ENCODE measurements at places on chromosomes 2 and 18.

DNA sequence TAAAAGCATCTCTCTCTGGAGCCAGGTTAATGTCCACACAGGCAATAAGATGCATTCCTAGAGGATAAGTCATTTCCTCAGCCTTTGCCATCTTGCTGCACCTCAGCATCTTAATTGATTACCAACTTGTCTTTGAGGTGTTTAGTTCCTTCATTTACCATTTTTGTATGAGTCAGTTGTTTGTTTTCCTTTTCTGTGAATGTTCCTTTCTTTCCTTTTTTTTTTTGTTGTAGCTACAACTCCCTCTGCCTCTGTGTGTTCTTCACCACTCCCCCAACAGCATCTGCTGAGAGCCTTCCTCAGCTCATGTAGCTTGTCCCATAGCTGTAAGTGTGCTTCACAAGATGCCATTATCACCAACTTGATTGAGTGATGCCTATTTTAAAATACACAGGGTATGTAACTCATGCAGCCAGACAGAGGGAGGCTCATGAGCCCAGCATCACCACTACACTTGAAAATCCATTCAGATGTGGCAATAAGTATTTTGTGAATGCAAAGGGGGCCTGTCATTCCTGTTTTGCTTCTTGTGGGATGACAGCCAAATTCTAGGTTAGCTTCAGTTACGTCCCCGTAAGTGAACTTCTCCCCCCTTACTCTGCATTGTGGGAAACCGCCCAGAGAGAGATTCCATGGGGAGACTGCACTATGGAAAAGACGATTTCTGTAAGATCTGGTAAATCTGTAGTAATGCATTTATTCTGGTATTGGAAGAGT, 315.9 kb upstream of the ZEB2 start:
- DNase-seq = no peak

GRCh38 chr18:44686156-44686555, 5.5 kb downstream of the SETBP1 start:
- no peak for DNase-seq

DNA sequence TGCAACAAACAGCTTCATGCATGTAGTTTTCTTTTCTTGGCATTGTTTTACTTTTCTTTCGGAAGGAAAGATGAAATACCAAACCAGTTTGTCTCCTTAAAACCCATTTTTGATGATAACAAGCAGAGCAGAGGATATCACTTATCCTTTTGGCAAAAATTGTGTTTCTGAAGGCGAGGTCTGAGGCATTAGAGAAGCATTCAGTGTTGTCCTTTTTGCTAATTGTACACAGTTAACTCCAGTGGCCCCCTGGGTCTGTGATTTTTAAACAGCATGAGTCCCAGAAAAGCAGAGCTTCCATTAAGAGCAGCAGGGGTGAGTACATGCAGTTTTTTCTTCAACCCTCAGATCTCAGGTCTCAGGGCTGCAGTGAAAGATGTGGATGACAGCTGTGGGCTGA, 41.3 kb downstream of the TTC39C start:
- DNase-seq = no peak

GRCh38 chr18:58263055-58263957, 219.3 kb downstream of the NEDD4L start:
- no peak for DNase-seq

DNA sequence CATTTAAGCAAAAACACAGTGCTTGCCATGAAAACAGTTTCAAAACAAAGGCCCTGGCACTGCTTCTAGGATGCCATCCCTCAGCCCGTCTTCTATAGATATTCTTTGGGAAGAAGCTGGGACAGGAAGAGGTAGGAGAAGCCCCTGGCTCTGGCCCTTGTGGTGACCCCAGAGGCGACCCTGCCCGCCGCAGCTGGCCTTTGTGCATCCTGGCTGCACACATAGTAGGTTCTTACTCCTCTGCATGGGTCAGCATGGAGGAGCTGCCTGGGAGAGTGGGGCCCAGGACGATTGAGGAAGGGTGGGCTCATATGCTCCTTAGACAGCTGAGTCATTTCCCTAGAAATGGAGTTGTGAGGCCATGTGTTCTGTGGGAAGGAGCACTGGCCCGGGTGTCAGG, 44.4 kb upstream of the OTOF start:
- DNase-seq = no peak

GRCh38 chr18:48996901-48997463, 46.2 kb upstream of the SMAD7 start:
- DNase-seq = no peak

DNA sequence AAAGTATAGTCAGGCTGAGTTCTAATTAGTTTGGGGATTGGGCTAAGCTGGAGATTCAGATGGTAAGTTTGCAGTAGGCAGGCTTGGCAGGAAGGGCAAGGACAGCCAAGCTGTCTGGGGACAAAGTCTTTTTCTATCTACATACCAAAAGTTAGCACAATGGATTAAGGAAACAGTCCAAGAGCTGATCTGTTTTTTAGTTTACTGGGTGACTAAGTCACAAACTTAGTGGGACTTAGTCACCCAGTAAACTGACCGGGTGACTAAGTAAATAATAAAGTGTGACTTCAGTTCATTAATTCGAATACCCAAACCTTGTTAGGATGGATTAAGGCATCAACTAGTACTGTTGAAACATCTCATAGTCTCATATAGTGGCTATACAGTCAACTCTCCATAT, 1386.0 kb upstream of the CELF4 start:
- DNase-seq = no peak

DNA sequence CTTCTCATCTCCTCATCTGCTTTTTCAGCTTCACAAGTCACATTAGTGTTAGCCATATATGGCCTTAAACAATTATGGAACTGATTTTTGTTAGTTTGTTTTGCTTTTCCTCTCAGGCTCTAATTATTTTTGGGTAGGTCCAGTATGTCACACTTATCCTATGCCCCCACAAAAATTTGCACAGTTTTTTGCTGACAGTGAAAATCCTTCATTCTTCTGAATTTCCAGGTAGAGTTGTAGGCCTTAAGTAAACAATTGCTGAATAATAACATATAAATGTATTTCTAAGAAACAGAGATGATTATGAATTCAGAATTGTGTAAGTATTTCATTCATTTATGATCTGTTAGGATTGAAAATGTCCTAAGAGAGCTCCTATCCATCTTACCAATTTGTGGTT, 8.6 kb upstream of the SERPINB10 start:
- no peak for DNase-seq

GRCh38 chr2:201220102-201220570, 37.2 kb downstream of the CASP10 start:
- DNase-seq = no peak

DNA sequence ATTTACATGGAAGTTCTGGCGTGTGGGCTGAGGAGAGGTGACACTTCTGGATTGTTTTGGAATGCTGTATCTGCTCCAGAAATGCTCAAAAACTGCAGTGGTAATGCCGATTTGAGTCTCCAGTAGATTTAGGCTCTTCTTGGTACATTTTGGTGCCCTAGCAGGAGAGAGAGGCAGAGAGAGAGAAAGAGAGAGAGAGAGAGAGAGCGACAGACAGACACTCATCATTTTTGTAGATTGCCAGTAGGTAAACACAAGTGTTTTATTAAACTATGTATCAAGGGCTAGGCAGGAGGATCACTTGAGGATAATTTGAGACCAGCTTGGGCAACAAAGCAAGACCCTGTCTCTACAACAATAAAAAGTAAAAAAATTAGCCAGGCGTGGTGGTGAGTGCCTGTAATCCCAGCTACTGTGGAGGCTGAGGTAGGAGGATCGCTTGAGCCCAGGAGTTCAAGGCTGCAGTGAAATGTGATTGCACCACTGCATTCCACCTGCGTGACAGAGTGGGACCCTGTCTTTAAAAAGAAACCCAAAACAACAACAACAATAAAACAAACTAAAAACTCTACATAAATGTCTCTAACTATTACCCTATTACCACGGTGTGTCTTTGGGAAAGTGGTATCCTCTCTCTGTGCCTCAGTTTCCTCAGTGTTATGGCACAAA, 60.2 kb downstream of the GATA6 start:
- no peak for DNase-seq

GRCh38 chr2:28351621-28352020, 41.0 kb upstream of the FOSL2 start:
- DNase-seq = no peak

DNA sequence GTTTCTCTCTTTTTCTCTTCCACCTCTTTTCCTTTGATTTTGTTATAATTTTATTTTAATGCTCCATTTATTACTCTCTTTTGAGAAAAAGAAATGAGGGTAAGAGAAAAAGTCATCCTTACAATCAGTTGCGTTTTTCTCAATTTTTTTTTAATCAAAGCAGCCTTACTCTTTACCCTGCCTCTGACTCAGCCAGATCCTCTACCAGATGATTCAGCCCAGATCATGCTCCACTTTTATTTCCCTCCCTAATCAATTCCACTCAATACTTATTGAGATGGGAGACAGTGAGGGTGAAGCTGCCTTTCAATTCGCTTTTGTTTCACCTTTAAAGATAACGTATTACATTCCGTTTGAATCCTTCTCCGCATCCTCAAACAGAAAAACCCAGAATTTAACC, 337.9 kb downstream of the SATB2 start:
- DNase-seq = no peak

GRCh38 chr2:36859366-36859792, 107.0 kb downstream of the STRN start:
- DNase-seq = no peak

DNA sequence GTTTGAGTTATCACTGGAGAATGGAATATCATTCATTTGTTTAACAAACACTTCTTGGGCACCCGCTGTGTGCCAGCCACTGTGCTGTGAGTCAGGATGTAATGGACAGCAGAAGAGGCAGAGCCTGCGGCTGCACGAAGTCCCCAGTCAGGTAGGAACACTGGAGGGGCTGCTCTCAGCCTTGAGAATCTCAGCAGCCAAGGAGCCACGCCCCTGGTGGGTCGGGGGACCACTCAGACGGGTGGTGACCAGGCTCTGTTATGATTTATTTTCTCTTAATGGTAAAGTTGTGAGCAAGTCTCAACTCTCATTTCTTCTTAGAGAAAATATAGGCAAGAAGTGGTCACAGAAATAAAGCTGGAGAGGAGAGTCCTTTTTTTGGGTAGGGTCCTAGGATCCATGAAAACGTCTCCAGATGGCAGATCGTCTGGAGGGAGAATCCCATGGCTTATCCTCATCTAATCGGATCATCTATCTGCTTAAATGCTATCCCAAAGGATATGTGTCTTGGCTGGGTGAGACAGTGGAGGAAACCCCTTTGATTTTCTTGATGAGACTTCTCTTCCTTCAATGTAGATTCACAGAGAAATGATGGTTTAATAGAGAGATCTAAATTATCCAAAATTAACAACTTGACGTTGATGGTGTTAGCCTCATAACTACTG, 129.1 kb upstream of the LGALSL start:
- no peak for DNase-seq

- no peak for DNase-seq
Measured at GRCh38 chr18:76518860-76519538, 24.0 kb upstream of the ZNF516 start.

GRCh38 chr2:101473911-101474701, 806 bp downstream of the RFX8 start:
- no peak for DNase-seq

DNA sequence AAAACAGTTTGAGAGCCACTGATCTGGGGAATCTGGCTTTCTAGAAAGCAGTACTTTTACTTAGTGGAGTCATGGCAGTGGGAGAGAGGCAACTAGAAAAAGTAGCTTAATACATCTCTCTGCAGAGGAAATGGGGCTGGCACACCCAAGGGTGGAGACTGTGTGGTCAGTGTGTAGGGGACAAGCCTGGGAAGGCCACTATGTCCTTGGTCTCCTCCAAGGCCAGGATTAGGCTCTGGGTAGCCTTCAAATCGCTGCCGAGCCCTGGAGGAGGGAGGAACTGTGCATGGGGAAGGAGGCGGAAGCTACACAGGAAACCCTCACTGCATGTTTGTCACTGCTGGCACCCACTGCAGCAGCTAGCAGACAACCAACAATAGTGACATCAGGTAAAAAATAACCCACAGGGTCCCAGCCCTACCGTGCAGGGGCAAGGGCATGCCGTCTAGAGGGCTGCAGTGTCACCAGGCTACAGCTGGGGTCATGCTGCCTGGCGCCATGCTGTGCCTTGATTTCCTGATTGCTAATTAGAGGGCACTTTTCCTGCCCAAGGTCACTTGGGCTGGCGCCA, 34.8 kb downstream of the LBH start:
- no peak for DNase-seq

GRCh38 chr2:85433511-85434089, 15.1 kb downstream of the SH2D6 start:
- peak; percentile 21 for DNase-seq

GRCh38 chr18:6752202-6752860, 22.8 kb downstream of the ARHGAP28 start:
- no peak for DNase-seq

DNA sequence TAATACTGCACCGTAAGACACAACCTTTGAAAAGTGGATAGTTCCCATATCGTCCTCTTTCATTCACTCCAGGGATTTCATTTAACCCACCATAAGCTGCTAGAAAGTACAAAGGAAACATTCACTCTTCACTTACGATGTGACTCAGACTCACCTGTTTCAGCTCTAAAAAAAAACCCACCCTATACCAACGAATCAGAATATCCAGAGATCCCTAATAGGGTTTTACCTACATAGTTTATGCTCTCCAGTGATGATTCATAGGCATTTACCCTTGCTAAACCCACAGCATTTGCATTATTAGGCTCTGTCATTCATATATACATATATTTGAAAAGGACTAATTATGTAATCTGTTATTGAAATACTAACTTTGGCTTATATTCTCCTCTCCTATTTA, 60.2 kb downstream of the PRPF40A start:
- DNase-seq = no peak

DNA sequence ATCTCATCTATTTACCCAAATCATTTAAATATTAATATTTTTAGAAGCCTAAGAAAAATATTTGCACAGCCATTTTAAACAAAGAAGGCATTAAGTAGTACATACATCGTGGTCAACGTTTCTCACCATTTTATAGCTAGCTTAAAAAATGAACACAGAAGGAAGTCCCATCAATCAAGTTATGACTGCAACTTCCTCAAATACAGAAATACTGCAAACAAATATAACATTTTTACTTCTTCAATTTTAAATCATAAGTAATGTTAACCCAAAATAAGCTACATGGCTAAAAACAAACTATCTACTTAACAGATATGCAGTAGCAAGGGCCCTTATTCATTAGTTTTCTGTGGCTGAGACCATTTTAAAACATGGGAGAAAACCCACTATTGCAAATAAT, 30.6 kb downstream of the ITSN2 start:
- no peak for DNase-seq

- no peak for DNase-seq
Measured at GRCh38 chr2:4909346-4910009, 782.7 kb upstream of the SOX11 start.

DNA sequence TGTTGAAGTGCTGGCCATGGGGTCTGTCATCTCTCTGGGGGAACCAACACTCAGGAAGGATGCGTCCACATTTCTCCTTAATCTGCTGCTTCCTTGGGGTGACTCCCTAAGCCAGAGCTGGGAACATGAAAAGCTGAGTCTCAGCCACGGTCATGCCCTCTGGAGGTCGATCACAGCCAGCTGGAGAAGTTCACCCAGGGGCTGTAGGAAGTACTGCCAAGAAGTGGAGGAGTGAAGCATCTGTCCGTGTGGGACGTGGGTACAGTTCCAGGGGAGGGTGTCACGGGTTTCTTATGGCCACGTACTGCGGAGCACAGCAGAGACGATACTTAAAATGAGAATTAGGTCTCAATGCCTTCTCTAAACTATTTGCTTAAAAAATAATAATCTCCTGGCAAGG, 42.4 kb upstream of the IGFBP2 start:
- no peak for DNase-seq

GRCh38 chr2:20130160-20130560, 78.7 kb upstream of the LAPTM4A start:
- DNase-seq = no peak

- DNase-seq = no peak
Measured at GRCh38 chr2:42979416-42979869, 187.1 kb upstream of the HAAO start.
